Fibroblast of the aortic adventitia (primary cell): ENCODE measurements at places on chromosomes 16 and 17. TPM values are rescaled to one million over a fixed set of nuclear protein-coding genes. Genes with fewer than 3 reads are reported as not detected.

DNA sequence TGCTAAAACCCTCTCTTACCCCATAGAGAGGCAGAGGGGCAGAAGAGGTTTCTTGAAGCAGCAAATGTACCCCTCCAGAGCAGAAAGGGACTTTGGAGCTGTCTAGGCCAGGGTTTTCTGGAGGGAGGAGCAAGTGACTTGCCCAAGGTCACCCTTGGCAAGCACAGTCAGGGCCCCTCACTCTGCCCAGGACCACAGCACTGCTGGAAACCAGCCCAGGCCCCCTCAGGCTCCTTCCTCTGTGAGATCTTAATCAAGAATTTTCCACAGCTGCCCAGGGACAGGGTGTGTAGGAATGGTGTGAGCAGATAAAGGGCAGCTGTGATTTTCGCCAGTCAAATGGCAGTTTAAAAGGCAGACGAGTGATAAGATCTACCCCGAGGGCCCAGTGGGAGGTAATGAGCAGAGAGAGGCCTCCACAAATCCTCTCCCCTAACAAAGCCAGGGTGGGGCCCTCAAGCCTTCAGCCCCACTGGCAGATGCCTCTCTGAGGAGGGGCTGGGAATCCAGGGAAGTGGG lies 3.9 kb upstream of the SLC12A3 start:
- DNase-seq = no peak

Gene RABEP1
- 43.5 and 81.4 TPM in 2 replicates for total RNA-seq

GRCh38 chr16:31438414-31438813 lies 4.2 kb downstream of the ZNF843 start:
- no peak for DNase-seq

Gene ZNF469
- total RNA-seq = 5.8 and 7.0 TPM in 2 replicates

Gene TP53TG3C
- total RNA-seq = not detected in 2 replicates

DNA sequence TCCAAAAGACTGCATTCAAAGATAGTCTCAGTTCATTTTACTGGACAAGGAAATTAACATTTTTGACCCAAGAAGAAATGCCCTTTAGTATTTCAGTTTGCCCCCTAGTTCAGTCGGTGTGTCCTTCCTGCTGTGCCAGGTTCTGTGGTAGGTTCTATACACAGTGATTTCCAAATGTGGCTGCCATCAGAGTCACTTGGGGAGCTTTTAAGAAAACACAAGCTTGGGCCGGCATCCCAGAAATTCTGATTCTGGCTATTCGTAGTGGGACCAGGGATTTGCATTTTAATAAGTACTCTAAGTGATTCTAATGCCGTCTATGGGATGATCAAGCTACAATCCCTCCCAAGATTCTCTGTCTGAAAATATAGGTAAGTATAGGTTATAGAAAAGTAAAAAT lies 10.2 kb downstream of the RSPRY1 start:
- peak; percentile 33 for DNase-seq

DNA sequence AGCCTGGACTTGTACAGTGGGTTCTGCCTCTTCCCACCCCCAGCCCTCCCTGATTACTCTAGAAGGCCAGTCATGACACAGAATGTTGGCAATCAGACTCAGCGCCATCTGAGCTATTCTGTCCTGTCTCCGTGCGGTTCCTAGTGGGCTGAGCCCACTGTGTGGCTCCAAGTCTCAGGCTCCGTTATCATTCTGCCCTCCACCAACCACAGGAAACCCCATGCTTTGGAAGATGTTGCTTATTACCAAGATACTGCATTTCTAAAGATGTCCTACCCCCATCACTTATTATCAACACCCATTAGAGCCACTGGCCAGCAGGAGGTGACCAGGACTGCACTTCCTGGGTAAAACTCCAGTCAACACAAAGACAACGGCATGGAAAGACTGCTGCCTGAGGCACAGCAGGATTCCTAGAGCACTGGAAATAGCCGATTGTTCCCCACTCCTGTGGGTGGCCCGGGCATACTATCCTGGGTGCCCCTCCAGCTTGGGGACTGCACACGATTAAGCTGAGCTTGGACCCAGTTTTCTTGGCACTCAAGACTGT lies 133.6 kb downstream of the AATF start:
- no peak for DNase-seq

DNA sequence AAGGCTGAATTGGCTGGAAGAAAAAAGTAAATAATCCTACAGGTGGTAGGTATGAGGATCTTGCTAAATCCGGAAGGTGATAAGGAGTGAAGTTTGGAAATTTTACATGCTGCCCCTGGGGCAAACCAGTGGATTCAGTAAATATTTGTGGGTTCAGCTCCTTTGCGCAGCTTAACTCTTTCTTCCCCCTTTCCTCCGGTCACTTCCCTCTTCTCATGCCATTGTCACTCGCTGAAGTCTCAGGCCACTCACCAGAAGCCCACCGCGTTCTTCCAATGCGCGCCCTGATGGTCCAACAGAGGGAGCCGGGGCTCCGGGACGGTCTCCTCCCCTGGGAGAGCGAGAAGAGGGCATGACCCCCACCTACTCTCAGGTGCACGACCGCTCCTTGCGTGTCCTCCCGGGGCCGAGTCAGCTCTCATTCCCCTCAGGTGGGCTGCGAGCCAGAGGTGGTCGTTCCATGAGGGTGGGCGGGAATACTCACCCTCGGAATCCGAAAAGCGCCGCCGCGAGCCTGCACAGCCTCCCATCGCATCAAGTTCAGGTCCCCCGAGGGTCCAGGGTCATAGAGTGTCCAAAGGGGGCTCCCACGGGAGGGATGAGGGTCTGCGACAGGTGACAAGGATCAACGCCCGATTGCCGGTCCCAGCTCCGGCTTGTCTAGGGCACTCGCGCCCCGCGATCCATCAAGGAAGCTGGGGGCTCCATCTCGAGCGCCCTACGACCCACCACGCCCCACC lies 474 bp downstream of the CLN3 start:
- DNase-seq = peak; percentile 24

DNA sequence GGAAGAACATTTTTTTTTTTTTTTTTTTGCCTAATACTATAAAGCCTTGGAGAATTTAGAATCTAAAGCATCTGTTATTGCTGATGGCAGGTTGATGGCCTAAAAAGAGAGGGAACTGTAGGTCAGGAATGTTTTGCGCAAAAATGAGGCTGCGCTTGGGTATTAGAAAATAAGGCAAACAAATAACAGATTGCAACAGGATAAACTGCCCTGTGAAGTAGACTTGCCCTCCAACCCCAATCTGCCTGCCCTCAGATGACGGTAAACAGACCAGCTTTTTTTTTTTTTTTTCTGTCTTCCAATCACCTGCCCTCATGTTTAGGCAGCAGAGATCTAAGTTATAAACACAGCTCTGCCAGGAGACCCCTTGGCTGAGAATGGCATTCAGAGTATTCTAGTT lies 3.8 kb upstream of the DHX8 start:
- DNase-seq = no peak

GRCh38 chr17:51144266-51145022 lies 8.9 kb upstream of the NME1 start:
- DNase-seq = no peak

DNA sequence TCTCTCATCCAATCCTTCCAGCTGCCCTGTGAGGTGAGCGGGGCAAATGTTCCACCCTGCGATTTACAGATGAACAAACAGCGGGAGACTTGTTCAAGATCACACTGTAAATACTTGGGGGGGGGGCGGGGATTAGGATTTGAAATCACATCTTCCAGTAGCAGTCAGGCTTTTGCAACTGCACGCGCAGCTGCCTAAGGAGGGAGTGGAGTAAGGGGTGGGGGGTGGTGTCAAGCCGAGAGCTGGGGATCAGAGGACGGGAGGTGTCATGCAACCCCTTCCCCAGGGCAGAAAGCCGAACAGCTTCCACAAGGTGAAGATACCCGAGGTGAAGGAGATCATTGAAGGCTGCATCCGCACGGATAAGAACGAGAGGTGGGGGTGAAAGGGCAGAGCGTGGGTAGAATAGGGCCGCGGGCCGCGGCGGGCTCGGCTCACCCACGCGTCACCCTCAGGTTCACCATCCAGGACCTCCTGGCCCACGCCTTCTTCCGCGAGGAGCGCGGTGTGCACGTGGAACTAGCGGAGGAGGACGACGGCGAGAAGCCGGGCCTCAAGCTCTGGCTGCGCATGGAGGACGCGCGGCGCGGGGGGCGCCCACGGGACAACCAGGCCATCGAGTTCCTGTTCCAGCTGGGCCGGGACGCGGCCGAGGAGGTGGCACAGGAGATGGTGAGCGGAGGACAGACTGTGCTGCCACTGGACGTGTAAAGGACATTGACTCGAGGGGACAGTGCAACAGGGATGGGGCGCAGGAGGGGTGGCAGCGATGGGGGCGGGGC lies 4.6 kb downstream of the WNK4 start:
- DNase-seq = no peak

GRCh38 chr16:72203401-72203800 lies 31.4 kb upstream of the PMFBP1 start:
- peak; percentile 18 for DNase-seq

DNA sequence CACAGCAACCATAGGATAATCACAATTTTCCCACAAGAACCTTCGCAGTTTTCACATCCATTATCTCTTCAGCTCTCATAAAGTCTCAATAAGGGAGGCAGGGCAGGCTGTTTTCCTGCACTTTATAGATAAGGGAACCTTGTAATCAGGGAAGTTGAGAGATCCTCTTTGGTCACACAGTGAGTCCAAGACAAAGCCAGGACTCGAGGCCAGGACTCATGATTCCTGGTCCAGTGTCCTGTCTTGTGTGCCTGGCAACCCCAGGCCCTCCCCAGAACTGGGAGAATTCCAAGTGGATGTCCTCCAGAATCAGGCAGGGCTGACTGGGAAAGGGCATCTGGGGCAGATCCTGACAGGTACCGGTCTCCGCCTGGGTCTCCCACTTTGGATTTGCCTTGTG lies 23.1 kb upstream of the PHF12 start:
- no peak for DNase-seq

Gene KRTAP3-1
- total RNA-seq = not detected in 2 replicates

GRCh38 chr17:14297161-14297851 lies 3.6 kb upstream of the HS3ST3B1 start:
- DNase-seq = peak; percentile 64

Gene LRRC37A
- 1.4 and 2.3 TPM in 2 replicates for total RNA-seq

Gene SRCAP
- 10.8 and 21.9 TPM in 2 replicates for total RNA-seq

- DNase-seq = no peak
Measured at GRCh38 chr16:75415169-75415905, 18.0 kb downstream of the CFDP1 start.

DNA sequence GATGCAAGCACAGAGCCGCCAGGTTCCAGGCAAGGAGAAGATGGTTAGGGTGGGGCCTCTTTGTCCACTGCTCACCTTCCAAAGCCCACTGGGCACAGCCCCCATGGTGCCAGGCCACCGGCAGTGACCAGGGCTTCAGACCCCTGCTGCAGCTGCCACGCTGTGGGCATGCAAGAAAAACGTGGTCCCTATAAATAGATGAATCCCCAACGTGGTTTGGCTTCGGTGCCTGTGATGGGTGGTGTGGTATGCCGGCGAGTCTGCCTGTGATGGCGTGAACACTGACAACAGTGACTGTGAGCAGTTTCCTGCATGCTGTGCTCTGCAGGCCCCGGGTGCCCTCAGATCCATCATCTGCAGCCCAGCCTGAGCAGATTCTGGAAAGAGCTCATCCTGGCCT lies 36.6 kb downstream of the RAB11FIP4 start:
- no peak for DNase-seq

Gene CDH5
- 2.9 and 7.0 TPM in 2 replicates for total RNA-seq

Gene SLC6A2
- total RNA-seq = not detected in 2 replicates

GRCh38 chr17:45432405-45433158 lies at the start of gene ARHGAP27:
TSS of gene ARHGAP27 (minus strand) at chr17:45432870. CDS start at chr17:45430279, 2,591 bp downstream.
- DNase-seq = no peak

Gene BCAR1
- 26.9 and 33.4 TPM in 2 replicates for total RNA-seq

- DNase-seq = peak; percentile 98
Measured at GRCh38 chr17:73308017-73308823, 3.6 kb downstream of the CDC42EP4 start.

- no peak for DNase-seq
Measured at GRCh38 chr17:8160224-8160577, 2.5 kb downstream of the VAMP2 start.

- no peak for DNase-seq
Measured at GRCh38 chr17:67215991-67216421, 29.0 kb downstream of the HELZ start.

DNA sequence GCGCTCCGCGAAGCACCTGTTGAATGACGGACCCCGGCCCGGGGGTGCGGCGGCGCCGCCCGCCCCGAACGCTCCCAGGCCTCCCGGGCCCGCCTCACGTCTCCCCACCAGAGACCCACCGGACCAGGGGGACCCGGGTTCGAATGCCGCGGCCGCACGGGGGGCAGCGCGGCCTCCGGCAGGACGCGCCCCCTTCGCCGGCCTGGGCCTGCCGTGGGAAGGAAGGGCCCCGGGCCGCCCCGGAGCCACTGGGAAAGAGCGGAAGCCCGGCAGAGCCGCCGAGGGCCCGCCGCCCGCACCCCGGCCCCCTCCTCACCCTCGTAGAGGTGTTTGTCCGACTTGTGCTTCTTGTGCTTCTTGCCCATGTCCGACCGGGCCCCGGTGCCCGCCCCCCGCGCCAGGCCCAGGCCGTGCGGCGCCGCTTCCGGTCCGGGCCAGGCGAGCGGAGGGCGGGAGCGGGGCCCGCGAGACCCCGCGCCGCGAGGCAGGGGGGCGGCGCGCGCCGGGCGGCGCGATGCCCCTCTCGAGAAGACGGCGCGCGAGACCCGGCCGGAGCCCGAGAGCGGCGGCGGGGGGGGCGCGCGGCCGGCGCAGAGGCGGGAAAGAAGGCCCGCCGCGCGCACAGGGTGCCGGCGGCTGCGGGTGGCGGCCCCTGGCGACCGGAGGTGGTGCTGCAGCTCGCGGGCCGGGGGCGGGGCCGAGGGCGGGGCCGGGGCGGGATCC lies at the start of gene BRD7:
TSS of gene BRD7 (minus strand) at position 579 of the 723 bp plus-strand sequence. CDS start at position 365, 214 bp downstream.
- peak; percentile 28 for DNase-seq

Gene KCNAB3
- total RNA-seq = 1.3 TPM in 1 of 2 replicates, not detected in the other

DNA sequence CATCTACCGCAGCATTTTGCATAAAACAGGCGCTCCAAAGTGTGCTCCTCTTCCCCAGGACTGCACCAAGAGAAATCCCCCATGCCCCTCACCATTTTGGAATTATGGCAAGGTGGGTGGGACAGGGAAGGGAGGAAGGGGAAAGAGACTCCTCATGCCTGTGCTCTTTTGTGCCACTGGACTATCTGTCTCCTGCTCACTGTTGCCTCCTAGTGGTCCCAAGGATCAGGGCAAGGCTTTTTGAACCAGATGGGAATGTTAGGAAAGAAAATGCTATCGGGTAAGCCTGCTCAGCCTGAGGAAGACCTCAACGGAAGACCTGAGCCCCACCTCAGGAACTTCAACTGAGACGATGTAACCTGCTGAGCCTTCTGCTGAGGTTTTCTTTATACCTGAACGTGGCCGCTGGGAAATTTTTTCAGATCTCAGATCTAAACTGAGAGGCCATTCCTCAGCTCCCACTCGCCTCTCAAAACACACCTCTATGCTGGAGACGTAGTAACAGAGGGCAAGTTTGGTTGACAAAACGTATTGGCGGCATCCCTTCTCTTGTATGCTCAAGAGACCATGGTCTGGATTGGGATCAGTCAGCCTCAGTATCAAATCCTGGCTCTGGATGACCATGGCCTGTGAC lies 58.3 kb downstream of the SPACA3 start:
- peak; percentile 60 for DNase-seq

DNA sequence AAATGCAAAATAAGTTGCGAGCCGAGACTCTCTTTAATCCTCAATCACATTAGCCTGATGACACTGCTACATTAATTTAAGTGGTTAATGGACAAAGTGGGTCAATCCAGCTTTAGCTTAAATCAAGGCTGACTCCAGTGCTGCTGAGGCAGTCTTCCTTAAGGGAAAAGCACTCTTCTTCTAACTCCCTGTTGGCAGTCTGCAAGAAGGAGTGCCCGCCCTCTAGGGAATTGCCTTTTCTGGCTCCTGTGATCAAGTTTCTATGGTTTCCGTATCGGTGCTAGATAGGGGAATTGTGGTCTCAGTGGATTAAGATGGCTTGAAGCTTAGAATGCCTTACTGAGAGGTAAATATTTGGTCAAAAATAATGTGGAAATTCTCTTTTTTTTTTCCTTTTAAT lies 41.0 kb downstream of the HS3ST3B1 start:
- DNase-seq = peak; percentile 56
